Breast epithelium (tissue), 4 donors: ENCODE measurements at places on chromosomes 11 and 22. TPM values are rescaled to one million over a fixed set of nuclear protein-coding genes. Genes with fewer than 3 reads are reported as not detected.

- no peak for DNase-seq
These were observed 14.1 kb downstream of the SYNGR1 start for GRCh38 chr22:39363751-39364515.

CD3E gene
- total RNA-seq, result 2.1 TPM

DNA sequence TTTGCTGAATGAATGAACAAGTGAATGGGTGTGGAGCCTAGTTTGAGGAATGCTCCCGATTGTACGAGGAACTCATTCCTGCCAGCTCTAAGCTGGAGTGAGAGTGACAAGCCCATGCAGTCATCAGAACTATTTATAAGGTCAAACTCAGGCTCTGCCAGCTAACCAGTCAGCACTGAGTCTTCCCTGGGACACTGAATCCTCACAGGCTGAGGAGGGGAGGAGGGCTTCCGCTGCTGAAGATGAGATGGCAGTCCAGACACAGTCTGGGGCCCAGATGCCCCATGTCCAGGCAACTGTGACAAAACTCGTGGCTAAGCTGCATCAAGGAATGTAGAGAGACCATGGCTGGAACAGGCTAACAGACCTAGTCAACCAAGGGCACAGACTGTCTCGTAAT is 4.0 kb downstream of the LRP4 start:
- no peak for DNase-seq

DNA sequence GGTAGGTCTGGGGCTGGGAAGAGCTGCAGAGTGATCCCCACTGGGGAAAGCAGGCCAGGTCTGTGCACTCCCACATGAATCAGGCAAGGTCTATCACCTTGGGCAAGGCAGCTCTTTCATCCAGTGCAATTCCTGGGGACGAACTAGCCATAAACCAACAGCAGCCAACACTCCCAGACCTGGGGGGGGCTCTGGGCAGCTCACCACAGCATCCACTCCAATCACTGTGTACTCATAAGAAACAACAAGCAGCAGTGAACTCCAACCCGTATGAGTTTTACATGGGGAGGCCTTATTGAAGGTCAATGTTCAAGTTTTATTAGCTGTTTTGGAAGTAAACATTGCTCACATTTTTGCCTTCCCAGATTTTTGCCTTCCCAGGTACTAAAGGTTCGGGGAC is 157.4 kb upstream of the NAV2 start:
- DNase-seq, result no peak

OR5J2 gene
- not detected for total RNA-seq

VSIG10L2 gene
- not detected for total RNA-seq

DNA sequence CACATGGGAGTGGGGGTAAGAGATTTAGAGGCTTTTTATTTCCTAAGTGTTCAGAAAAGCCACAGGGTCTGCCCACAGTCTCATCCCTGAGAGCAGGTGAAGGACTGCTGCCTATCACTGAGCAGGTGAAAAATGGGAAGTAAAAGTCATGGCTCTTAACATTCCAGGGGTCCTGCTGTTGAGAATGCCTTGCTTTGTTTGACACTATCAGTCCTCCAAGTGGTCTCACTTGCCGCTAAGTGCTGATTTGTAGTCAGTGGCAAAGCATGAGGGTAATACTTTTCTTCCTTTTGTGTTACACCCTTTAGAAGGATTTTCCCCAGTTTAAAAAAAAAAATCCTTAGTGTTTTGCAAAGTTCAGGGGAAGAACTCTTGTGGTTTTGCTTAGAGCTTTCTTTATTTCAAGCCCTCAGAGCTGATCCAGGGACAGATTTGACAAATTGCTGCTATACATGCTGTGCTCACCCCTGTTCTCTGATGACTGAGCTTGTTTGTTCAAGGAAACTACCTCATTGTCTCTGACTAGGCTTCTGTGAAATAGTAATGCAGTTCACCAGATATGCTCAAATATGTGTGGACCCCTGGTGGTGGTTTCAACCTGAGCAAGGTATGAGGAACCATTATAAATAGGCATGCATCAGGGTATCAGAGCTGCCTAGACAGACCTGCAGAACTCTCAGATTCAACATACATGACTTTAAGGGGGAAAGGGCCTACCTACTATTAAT is 141.0 kb downstream of the ARHGAP42 start:
- DNase-seq, result no peak

GRCh38 chr11:83284501-83285150 is 1.5 kb downstream of the CCDC90B start:
- no peak for DNase-seq

ASCC2 gene
- 60.3 TPM for total RNA-seq

GRCh38 chr11:112858289-112859023 is 102.8 kb upstream of the NCAM1 start:
- DNase-seq, result no peak

DNA sequence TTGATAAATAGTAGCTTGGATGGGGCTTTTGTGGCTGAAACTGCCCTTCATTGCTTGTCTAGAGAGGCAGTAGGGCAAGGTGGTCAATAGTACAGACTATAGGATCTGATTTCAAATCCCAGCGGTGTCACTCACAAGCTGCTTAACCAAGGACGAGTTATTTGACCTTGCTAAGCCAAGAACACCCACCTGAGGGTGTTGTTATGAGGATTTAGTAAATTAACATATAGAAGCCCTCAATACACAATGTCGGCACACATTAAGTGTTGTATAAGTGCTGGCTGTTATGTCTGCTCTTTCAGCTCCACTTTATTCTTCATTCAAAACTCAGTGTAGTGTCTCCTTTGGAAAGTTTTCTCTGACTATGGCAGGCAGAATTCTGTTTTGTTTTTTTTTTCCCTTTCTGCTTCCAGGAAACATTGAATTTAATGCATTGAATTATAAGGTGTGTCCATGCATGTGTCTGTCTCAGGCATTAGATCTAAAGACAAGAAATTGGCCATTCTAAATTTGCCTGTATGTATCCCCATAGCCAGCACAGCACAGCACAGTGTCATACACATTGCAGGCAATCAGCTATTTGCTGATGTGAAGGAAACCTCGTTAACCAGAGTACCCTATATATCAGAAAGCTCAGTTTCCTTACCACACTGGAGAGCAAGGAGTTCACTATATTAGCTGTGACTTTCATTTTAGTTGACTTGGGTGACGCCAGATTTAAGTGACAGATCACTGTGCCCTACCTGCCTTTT is 212.1 kb downstream of the NELL1 start:
- no peak for DNase-seq

SCGB1C1 gene
- not detected for total RNA-seq

DNA sequence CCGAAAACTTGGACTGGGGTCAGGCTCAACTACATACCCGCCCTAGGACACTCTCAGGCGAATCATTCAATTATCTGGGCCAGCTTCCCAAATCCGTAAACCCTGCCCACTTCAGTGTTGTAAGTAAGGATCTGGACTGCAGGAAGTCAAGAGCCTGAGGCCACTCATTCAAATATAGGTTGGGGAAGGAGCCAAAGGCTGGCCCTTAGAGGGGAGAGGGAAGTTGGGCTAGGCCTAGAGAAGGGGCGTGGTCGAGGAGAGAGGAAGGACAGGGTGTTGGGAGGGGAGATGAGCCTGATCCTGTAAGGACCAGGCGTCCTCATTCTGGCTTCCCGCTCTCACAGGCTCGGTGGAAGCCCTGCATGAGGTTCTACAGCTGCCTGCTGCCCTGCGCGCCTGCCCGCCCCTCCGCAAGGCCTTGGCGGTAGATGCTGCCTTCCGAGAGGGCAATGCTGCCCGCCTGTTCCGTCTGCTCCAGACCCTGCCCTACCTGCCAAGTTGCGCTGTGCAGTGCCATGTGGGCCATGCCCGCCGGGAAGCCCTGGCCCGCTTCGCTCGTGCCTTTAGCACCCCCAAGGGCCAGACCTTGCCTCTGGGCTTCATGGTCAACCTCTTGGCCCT is 3.0 kb downstream of the SAC3D1 start:
- DNase-seq, result no peak

DNA sequence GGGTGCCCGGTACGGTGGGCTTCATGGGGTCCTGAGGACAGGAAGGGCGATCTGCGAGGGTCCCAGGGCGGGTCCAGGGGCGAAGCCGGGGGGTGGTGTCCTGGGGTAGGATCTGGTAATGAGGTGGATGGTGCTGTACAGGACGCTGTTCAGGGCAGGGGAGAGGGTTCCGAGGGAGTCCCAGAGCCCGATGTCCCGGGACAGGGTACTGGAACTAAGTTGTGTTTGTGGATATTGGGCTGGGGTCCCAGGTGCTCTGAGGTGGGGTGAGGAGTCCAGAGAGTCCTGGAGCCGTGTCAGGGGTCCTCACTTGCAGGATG is 426 bp downstream of the LZTR1 start:
- DNase-seq, result no peak

- DNase-seq, result no peak
These were observed 4.8 kb upstream of the CHRM1 start for GRCh38 chr11:62925745-62926679.

PDE3B gene
- total RNA-seq, result 177 TPM

EIF3F gene
- total RNA-seq, result 145 TPM

GRCh38 chr22:29642694-29643093 is 39.3 kb downstream of the NF2 start:
- DNase-seq, result no peak

- no peak for DNase-seq
These were observed 17.8 kb upstream of the ALX4 start for GRCh38 chr11:44327730-44328129.

DNA sequence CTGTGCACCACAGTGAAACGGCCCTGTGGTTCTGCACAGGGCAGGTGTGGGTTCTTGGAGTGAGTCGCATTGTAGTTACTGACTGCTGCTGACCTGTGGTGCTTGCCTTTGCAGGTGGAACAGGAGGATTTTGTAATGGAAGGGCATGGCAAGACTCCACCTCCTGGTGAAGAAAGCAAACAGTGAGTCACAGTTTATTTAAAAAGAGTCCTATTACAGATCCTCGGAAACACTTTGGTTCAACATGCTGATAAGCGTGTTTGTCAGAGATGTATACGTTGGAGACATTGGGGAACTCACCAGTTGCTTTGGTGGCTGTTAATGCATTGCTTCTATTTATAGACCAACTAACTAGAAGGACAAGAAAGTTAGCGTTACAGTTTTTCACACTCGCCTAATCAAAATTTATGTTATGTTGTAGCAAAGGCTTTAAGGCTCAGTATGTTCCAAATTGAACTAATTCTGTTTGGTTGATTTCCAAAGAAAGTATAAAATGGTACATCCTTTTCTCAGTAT is 21.7 kb upstream of the TNRC6B start:
- no peak for DNase-seq

EIF1AD gene
- 31.0 TPM for total RNA-seq

- DNase-seq, result no peak
These were observed 439 bp downstream of the SPA17 start for GRCh38 chr11:124674168-124674517.

TMEM45B gene
- 11.8 TPM for total RNA-seq

- no peak for DNase-seq
These were observed 2.1 kb downstream of the TOLLIP start for GRCh38 chr11:1307163-1307870.

- no peak for DNase-seq
These were observed 30.2 kb downstream of the C22orf31 start for GRCh38 chr22:29031227-29032011.

DNA sequence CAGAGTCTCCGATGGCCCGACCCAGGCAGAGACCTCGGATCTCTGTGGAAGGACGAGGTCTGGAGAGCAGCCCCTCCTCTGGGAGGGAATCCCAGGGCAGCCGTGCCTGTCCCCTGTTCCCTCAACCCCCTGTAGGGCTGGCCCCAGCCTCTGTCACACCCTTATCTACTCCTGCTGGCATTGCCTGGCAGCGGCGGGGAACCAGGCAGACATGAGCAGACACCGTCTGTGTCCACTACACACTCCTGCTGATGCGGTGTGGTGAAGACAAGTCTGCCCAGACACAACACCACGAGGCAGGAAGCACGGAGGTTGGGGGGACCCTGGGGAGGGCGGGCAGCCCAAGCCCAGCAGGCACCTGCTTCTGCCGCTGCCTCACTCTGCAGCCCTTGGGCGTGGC is 52.5 kb upstream of the A4GALT start:
- DNase-seq, result no peak

GRCh38 chr11:63745304-63746170 is 23.0 kb downstream of the ZFTA start:
- no peak for DNase-seq

SHANK2 gene
- total RNA-seq, result 38.8 TPM

CD3G gene
- total RNA-seq, result 1.2 TPM

DNA sequence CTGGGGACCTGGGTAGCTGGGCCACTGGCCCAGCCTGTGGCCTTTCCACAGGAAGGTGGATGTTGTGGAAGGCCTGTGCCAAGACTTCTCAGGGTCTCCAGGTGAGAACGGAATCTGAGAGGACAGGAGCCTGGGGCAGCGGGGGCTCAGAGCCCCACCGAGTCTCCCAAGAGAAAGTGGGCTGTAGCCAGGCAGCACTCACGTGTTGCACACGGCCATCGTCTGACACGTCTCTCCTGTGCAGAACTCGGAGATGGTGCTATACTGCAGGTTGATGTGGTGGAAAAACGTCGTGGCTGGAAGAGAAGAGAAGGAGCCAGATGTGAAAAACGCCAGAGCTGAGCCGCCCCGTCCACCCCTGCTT is 6.4 kb downstream of the MOB2 start:
- no peak for DNase-seq

OR51E2 gene
- not detected for total RNA-seq
